ENCODE measurements at places on chromosomes 4 and X. TPM values are rescaled to one million over a fixed set of nuclear protein-coding genes. Genes with fewer than 3 reads are reported as not detected.
A peak's percentile ranks its signal among the peaks of the same experiment; 100 is the strongest.

SSX3 gene
- not detected for total RNA-seq

PROM1 gene
- 61.3 TPM for total RNA-seq

PHKA2 gene
- 15.1 TPM for total RNA-seq

GRCh38 chr4:133154725-133155124 lies 5.6 kb downstream of the PCDH10 start:
- DNase-seq = peak; percentile 39

- peak; percentile 38 for DNase-seq
These were observed 3.2 kb upstream of the KLF8 start for GRCh38 chrX:56228914-56229313.
